AG20443 (cell line): ENCODE measurements at places on chromosomes 7 and 10.

DNA sequence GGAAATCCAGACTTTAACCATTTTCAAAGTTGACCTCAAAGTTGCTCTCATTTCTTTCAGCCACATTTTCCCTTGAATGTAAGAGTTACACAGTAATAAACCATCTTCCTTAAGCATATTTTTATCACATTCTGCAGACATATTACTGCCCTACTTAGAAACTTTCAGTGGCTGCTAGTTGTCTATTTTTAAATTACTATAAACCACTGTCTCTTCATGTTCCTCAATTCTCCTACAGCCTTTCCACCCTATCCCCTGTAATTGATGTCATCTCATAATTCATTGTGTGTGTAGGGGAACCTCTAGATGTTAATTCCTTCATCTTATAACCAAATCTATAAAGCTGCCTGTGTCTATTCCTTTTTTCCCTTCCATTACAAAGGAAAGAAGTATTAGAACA lies 78.1 kb upstream of the STRIP2 start:
- DNase-seq, result no peak

DNA sequence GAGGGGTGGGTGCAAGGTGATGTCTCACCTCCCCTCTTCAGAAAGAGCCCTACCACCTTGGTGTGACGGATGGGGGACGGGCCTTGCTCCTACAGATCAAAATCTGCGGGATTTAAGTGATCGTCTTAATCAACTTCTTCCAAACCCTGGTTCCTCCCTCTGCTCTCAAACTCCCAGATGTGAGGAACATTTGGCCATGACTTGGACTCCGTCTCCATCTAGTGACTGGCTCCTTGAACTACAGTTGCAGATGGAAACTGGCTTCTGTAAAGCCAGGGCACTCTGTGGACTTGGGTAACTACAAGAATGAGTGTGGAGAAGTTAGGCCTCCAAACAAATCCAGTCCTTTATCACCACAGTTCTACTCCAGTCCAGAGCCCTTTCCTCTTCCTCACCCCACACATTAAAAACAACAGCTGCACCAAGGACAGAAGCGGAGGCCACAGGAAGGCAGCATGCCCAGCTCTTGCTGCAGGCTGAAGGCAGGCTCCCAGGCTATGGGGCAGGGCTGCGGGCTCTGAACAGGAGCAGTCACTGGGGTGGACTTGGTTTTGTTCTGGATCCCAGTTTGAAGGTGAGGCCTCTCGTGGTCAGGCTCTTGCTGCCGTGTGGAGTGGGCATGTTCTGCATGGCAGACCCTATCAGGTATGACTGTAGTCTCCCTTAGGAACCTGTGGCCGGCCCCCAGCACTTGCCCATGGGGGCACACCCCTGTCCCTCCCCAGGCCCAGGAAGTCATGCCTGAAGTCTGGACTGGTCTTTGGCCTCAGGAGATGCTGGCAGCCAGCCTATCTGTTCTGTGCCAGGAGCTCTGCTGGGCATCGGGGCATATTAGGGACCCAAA lies 79.4 kb downstream of the VWC2 start:
- DNase-seq, result peak; percentile 78

GRCh38 chr7:71237945-71238344 lies 106.0 kb downstream of the GALNT17 start:
- DNase-seq, result no peak

GRCh38 chr7:712381-713138 lies 13.9 kb upstream of the DNAAF5 start:
- peak; percentile 63 for DNase-seq

DNA sequence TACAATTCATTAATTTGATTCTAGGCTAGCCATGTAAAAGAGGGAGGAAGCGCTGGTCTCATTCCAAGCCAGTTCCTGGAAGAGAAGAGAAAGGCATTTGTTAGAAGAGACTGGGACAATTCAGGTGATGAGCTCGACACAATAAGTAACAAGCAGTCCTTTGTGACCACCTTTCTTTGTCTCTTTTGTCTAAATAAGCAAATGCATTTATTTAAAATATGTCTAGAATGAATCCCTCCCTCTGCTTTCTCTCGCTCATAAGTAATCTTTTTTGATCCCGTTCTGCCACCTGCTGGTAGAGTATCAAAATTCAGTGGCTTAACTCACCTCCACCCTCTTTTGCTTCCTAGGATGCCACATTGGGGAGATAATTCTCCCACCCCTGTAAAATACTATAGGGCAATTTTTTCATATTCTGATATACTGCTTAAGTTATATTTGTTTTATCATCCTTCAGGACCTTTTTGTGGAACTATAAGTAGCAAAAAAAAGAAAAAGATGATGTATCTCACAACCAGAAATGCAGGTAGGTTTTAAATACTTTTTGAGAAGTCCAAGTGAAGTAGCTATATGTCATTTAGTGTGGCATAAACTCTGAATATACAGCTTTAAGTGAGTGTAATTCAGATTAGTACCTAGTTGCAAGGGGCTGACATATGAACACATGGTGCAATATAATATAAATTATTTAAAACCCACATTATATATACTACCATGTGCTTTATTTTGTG lies 91.5 kb downstream of the GSDME start:
- peak; percentile 53 for DNase-seq

GRCh38 chr10:108060246-108060645 lies 895.7 kb upstream of the SORCS1 start:
- no peak for DNase-seq

DNA sequence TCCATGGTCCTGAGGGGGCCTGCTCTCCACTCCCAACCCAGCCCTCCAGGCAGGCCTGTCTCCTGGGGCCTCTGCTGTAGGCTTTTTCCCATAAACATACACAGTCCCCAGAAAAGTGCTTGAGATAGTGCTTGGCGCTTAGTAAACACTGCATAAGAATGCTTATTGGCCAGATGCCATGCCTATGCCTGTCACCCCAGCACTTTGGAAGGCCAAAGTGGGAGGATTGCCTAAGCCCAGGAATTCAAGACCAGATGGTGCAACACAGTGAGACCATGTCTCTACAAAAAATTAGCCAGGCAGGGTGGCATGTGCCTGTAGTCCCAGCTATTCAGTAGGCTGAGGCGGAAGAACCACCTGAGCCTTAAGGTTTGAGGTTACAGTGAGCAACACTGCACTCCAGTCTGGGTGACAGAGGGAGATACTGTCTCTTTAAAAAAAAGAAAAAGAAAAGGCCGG lies 24.6 kb upstream of the ASL start:
- peak; percentile 74 for DNase-seq

- DNase-seq, result peak; percentile 36
These were observed 141.3 kb downstream of the EPC1 start for GRCh38 chr10:32205670-32206069.

GRCh38 chr10:116001976-116002375 lies 271.0 kb downstream of the GFRA1 start:
- no peak for DNase-seq

DNA sequence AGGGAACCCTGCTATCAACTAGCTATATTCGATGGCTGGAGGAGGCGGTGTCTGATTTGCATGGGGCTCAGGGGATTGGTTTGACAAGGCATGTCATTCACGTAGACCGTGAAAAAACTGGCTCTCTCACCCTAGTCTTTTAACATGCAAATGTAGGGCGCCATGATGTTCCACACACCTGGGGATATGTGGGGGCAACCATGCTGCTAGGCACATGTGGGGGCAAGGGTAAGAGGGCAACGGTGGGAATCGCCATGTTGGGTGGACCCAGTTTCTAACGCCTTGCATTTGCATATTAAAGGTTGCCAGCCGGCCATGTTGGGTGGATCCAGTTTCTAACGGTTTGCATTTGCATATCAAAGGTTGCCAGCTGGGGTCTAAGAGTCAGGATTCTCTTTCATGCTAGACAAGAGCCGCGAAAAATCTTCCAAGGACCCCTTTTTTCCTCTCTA lies 419.2 kb upstream of the NFE2L3 start:
- DNase-seq, result no peak

DNA sequence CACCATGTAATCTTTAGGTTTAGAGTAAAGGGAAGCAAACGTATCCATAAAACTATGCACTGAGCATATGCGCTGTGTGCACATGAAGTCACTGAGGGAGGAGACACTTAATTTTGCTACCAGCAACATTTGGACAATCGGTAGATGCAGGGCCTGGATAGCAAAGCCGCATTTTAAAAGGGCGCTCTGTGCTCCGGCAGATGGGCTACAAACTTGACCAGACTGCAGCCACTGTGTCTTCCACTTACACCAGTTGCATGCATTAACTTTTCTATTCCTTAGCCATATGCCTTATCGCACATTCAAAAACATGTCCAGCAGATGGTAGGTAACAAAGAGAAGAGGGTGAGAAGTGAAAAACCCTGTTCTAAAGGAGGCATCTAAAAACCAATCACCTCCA lies 18.3 kb downstream of the FAM171A1 start:
- no peak for DNase-seq

- no peak for DNase-seq
These were observed 198.5 kb downstream of the PAXIP1 start for GRCh38 chr7:154804449-154804848.

- peak; percentile 88 for DNase-seq
These were observed 105.2 kb downstream of the NEURL1 start for GRCh38 chr10:103598654-103599115.

- no peak for DNase-seq
These were observed 69.6 kb downstream of the VPS50 start for GRCh38 chr7:93301736-93302135.

- DNase-seq, result no peak
These were observed 1.8 kb downstream of the IGFBP3 start for GRCh38 chr7:45919231-45919784.

DNA sequence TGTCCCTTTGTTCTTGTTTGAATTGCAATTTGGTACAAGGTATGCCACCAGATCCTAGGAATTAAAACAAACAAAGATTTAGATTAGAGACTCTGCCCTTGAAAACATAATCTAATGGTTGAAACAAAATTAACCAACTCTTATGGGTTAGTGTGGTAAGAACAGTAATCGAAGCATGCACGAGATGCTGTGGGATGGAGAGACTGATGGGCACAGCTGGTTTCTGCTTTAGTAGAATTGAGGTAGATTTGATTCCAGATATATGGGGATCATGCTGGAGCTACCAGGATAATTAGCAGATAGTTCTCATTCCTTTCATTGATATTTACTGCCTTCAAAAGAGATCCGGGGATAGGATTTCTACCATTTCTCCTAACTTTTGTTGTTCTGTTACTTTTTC lies 20.4 kb upstream of the SEMA4G start:
- no peak for DNase-seq

- peak; percentile 26 for DNase-seq
These were observed 70.5 kb upstream of the ABI1 start for GRCh38 chr10:26931223-26931622.

- DNase-seq, result peak; percentile 39
These were observed 672 bp downstream of the LFNG start for GRCh38 chr7:2520131-2520760.

GRCh38 chr7:140333223-140333622 lies 65.1 kb downstream of the SLC37A3 start:
- DNase-seq, result no peak

GRCh38 chr10:64637939-64638338 lies 1116.7 kb downstream of the REEP3 start:
- DNase-seq, result no peak

GRCh38 chr7:45874408-45875131 lies 1.7 kb upstream of the CCDC201 start:
- DNase-seq, result peak; percentile 62

DNA sequence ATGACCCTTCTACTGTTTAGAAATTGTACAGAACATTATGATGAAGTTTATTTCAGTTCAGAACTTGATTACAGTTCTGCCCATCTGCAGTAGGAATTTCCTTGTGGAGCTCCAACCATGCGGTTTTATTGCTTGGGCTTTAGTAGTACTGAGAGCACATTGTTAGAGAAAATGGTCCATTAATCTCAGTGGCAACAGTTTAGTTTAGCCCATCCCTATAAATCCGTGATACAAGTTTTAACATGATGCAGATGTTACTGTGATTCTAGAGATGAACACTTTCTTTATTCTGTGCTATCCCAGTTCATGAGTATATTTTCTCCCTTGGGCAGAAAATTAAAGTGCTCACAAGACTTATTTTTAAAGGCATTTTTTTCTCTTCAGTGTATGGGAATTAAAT lies 84.8 kb upstream of the FZD8 start:
- no peak for DNase-seq

DNA sequence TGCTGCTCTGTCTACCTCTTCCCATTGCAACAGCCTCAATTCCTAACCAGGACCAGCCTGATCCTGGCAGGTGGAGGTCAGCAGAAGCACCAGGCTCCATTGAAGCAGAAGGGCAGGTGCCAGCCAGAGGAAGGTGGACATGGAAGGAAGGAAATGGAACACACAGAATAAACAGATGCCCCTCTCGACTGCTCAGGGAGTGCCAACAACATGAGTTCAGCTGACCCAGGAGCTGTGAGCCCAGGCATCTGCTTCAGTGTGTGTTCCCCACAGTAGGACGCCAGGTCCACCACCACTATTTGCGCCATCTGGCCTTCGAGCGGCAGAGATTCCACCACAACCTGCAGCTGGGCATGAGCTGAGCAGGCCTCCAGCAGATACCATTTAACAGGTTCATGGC lies 56.7 kb downstream of the GPAM start:
- DNase-seq, result no peak
